ENCODE measurements at places on chromosomes 11 and 22.

DNA sequence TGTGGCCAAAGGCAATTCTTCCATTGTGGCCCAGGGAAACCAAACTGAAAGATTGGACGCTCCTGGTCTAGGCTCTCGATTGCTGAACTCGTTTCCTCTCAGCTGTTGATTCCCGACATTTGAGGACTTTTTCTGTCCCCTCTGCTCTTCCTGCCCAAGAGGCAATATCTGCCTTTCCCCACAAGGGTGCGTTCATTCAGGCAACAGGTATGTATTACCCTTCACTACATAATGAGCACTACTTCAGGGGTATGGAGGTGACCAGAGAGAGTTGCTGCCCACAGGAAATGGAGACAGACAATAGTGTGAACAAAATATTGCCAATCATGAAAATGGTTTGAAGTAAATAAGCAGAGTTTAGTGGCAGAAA, 8.2 kb downstream of the PTH start:
- DNase-seq: no peak

DNA sequence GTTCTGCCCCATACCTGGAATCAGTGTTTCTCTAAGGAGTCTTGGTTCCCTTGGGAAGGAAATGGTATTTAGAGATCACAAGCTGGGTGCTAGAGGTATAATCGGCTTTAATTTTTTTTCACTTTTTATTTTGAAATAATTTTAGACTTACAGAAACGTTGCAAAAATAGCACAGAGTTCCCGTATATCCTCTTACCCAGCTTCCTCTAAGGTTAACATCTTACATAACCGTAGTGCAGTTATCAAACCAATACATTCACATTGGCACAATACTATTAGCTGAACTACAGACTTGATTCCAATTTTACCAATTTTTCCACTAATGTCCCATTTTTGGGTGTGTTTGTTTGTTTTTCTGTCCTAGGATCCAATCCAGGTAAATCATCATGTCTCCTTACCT, 63.8 kb downstream of the RBX1 start:
- no peak for DNase-seq

GRCh38 chr11:96620464-96621044, 230.7 kb downstream of the JRKL start:
- no peak for DNase-seq

GRCh38 chr11:84899740-84900139, 727.4 kb downstream of the DLG2 start:
- DNase-seq: no peak

- DNase-seq: no peak
These were observed 42.6 kb upstream of the TIMP3 start for GRCh38 chr22:32758866-32759385.

DNA sequence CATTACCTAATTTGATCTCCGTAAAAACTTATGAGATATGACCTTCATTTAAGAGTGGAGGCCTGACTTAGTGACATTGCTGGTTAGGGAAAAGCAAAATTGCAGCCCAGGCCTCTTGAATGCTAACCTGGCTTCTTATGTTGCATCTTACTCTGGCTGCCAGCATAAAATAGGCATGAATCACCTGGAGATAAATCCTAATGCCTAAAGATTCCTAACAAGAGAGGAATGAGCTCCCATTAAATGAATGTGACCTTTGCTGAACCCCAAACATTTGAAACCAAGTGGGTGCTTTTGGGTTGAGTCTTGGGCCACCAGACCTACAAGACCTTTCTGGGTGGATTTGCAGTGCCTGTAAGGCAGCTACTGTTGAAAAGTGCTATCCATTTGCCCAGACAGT, 1145.6 kb upstream of the TENM4 start:
- DNase-seq: no peak

DNA sequence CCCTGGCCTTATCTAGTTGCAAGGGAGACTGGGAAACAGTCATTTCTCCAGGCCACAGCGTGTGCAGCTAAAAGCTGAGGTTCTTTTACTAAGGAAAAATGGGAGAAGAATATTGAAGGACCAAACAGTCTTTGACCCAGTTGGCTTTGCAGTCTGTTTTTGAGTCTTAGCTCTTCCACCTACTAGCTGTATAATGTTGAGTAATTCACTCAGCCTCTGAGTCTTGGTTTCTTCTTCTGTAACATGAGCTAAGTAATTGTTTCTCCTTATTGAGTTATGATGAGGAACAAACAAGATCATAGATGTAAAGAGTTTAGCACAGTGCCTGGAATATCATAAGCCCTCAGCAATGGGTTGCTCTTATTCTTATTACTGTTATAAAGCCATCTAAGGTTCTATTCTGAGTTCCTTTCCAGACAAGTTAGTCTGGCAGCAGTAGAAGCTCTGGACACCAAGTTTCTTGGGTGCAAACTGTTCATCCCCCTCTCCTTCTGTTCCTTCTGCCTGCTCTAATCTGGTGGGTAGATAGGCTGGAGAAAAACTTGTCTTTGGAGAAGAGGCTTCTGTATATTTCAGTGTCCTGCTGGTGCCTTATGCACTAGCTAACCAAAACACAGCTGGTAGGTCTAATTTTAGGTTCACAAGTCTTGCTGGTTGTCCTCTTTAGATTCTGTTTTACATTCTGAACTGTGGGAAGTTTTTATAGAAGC, 13.5 kb downstream of the TRIM44 start:
- DNase-seq: no peak
